ENCODE measurements at places on chromosomes 3 and 15. TPM values are rescaled to one million over a fixed set of nuclear protein-coding genes. Genes with fewer than 3 reads are reported as not detected.
A peak's percentile ranks its signal among the peaks of the same experiment; 100 is the strongest.

CELF6 gene
- not detected for total RNA-seq

SCG3 gene
- not detected for total RNA-seq

DNA sequence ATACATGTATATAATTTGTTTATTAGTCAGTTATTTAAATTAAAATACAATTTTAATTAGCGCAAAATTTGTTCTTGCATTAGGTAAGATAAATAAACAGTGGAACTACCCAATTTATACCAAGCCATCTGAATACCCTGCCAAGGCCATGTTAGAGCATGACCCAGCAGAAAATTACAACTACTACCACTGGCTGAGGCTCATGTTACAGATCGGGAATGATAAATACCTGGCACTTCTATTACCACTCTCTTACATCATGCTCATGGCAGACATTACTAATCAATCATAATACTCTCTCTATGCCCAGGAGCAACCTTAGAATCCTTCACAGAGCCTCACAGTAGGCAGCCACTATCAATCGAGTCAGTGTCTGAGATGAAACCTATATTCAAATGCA lies 21.2 kb upstream of the LMOD3 start:
- no peaks in the 10 kb centered on the region for H3K36me3 ChIP-seq
- H3K27me3 ChIP-seq = peaks cover 22% of the 10 kb centered on the region
- DNase-seq = peak; percentile 18
- no peak overlapping the region for H3K27ac ChIP-seq
- H3K4me1 ChIP-seq = peaks cover 2% of the 10 kb centered on the region
- no peak overlapping the region for H3K4me3 ChIP-seq

DNA sequence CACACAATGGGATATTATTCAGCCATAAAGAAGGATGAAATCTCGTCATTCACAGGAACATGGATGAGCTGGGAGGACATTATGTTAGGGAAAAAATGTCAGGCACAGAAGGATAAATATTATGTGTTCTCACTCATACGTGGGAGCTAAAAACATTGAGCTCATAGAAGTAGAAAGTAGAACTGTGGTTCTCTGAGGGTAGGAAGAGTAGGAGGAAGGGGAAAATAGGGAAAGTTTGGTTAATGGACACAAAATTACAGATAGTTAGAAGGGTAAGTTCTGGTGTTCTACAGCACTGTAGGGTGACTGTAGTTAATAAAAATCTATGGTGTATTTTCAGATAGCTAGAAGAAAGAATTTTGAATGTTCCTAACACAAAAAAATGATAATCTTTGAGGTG lies 102.6 kb upstream of the LIPC start:
- H3K27ac ChIP-seq = no peak overlapping the region
- no peak overlapping the region for H3K4me3 ChIP-seq
- no peak for DNase-seq
- H3K27me3 ChIP-seq = no peaks in the 10 kb centered on the region

GRCh38 chr3:154023148-154023547 lies 98.0 kb upstream of the ARHGEF26 start:
- H3K27me3 ChIP-seq = no peaks in the 10 kb centered on the region
- H3K4me1 ChIP-seq = no peaks in the 10 kb centered on the region
- DNase-seq = no peak
- no peak overlapping the region for H3K27ac ChIP-seq

DNA sequence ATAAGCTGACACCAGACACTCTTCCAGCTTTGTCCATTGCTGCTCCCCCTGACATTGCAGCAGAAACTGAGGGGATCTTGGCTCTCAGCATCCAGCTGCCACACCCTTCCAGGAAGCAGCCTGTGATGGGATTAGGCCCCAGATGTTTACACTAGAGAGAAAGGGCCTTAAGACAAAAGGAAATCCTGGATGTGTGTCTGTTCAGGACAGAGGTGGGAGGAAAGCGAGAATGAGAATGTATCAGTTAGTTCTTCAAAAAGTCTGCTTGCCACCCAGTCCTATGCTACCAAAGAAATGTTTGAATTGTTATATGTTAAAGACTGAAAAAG lies 58.8 kb downstream of the HES1 start:
- no peaks in the 10 kb centered on the region for H3K36me3 ChIP-seq
- H3K27ac ChIP-seq = no peak overlapping the region
- no peak for DNase-seq

PDCD7 gene
- 8.1 TPM for total RNA-seq

DNA sequence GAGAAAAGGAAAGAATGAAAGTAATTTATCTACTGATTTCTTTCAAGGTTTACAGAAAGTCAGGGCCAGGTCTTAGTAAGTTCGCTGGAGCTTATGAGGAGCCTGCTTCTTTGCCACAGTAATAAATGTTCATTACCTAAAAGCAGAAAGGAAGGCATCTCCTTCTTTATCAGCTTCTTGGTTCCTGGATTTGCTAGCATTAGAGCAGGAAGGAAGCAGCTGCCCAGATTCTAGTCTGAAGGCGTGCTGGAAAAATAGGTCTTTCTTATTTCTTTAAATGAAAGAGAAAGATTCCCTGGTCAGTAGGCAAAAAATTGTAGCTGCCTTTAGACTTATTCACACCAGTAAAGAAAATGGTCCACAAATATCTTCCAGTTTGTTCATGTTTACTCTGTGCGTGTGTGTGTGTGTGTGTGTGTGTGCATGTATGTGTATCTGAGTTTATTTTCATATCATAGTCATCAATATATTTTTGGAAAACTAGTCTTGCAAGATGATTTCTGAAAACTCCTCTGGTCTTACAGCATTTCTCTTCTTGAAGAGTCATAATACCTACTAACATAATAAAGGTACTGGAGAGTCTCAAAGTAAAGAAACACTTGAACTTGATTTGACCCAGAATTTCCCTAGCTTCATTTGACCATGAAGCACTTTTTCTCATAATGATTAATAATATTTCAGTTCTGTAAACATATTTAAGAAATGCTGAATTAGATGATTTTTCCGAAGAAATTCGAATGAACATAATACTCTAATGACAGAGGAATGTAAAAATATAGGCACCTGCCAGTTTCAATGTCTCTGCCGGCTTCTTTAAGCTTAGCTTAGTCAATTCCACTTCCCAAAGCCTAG lies 255.3 kb upstream of the ZPLD1 start:
- no peaks in the 10 kb centered on the region for H3K36me3 ChIP-seq
- peak overlapping the region; percentile 95 for H3K27ac ChIP-seq
- H3K4me3 ChIP-seq = peak overlapping the region; percentile 14
- peaks cover 24% of the 10 kb centered on the region for H3K4me1 ChIP-seq
- no peaks in the 10 kb centered on the region for H3K27me3 ChIP-seq

NPHP3 gene
- total RNA-seq = 21.3 TPM

GRCh38 chr3:31288641-31289100 lies 244.1 kb upstream of the STT3B start:
- H3K27ac ChIP-seq = no peak overlapping the region
- H3K4me1 ChIP-seq = no peaks in the 10 kb centered on the region
- H3K27me3 ChIP-seq = peaks cover 1% of the 10 kb centered on the region
- peak; percentile 60 for DNase-seq
- no peak overlapping the region for H3K4me3 ChIP-seq
- H3K36me3 ChIP-seq = no peaks in the 10 kb centered on the region

GRCh38 chr3:66487465-66487864 lies 13.4 kb downstream of the LRIG1 start:
- no peak overlapping the region for H3K27ac ChIP-seq
- H3K4me1 ChIP-seq = peaks cover 35% of the 10 kb centered on the region
- DNase-seq = peak; percentile 65
- no peaks in the 10 kb centered on the region for H3K27me3 ChIP-seq

DNA sequence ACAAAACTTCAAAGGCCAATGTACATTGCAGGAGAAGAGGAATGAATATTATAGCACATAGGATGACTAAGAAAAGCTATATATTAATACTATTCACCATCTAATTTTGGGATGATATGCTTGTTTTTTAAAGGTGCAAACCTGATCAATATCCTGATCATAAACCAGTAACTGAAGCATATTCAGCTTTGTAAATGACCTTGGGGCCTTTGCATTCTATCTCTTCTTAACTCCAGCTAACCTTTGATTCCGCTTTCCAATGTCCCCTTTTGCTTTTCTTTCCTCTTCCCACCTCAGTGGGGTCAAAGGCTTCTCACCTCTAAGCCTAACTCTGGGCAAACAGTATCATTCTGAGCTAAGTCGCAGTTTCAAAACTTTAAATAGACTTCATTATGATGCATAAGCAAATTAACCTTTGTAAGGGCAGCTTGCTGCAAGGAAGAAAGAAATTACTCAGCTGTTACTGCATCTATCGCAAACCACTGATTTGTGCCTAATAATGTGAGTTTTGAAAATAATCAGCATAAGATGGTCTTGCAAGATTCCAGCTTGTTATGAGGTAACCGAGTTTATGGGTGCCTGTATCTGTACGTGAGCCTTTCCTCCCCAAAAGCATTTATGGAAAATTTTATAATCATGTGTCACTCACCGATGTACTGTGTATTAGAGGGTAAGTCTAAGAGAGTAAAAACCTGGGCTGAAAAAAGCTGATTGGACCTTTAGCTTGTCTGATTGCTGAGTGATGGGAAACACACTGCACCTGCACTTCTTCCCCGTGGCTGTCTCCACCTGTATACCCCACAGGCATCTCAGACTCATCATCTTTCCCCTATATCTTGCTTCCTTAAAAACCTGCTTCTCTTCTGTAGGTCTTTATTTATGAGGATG lies 116.8 kb downstream of the TPRG1 start:
- no peak overlapping the region for H3K27ac ChIP-seq
- DNase-seq = no peak
- H3K4me1 ChIP-seq = no peaks in the 10 kb centered on the region
- H3K27me3 ChIP-seq = peaks cover 3% of the 10 kb centered on the region
- H3K4me3 ChIP-seq = no peak overlapping the region
- no peaks in the 10 kb centered on the region for H3K36me3 ChIP-seq

GRCh38 chr3:115922681-115923347 lies 299.5 kb downstream of the GAP43 start:
- H3K36me3 ChIP-seq = no peaks in the 10 kb centered on the region
- H3K4me1 ChIP-seq = no peaks in the 10 kb centered on the region
- H3K27me3 ChIP-seq = no peaks in the 10 kb centered on the region
- DNase-seq = peak; percentile 62
- H3K4me3 ChIP-seq = no peak overlapping the region

DNA sequence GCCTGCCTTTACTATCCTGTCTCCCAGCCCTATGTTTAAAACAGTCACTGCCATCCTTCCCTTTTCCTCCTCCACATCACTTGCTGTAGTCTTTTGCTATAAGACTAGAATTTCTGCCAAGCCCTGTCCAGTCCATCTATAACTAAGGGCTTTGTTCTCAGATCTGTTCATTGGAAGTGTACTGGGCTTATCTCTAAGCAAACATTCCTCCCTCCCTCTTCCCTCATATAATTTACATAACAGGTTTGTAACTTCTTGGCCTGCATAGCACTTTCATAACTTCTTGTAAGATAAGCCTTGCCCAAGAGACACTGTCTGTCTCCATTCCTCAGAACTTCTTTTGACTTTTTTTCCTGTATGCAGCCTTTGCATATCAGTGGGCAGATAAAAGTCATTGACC lies 16.7 kb downstream of the TPRG1 start:
- H3K27ac ChIP-seq = no peak overlapping the region
- no peak for DNase-seq
- H3K4me1 ChIP-seq = no peaks in the 10 kb centered on the region
- H3K4me3 ChIP-seq = no peak overlapping the region
